HTR-8/SVneo (cell line): ENCODE measurements at places on chromosomes 2 and 18.

DNA sequence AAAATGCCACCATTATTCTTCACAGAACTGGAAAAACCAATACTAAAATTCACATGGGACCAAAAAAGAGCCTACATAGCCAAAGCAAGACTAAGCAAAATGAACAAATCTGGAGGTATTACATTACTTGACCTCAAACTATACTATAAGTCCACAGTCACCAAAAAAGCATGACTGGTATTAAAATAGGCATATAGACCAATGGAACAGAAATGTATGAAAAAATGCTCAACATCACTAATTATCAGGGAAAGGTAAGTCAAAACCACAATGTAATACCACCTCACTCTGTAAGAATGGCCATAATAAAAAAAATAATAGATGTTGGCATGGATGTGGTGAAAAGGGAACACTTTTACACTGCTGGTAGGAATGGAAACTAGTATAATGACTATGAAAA is 158.6 kb downstream of the CDH2 start:
- no peak for DNase-seq

DNA sequence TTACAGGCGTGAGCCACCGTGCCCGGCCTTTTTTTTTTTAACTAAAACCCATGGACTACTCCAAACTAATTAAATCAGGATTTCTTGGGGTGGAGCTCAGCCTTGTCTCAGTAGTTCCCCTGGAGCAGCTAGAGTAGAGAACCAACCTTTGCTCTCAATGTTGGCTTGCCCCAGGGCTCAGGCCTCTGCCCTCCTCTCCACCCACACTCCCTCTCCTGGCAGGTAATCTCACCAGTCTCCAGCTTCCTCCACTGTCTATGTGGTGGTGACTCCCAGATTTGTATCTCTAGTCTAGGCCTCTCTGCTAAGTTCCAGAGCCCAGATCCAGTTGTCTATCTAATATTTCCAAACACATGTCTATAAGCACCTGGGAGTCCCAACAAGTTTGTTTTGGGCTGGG is 9.6 kb upstream of the MTA3 start:
- no peak for DNase-seq

GRCh38 chr18:62182220-62182619 is 4.6 kb downstream of the PIGN start:
- no peak for DNase-seq

DNA sequence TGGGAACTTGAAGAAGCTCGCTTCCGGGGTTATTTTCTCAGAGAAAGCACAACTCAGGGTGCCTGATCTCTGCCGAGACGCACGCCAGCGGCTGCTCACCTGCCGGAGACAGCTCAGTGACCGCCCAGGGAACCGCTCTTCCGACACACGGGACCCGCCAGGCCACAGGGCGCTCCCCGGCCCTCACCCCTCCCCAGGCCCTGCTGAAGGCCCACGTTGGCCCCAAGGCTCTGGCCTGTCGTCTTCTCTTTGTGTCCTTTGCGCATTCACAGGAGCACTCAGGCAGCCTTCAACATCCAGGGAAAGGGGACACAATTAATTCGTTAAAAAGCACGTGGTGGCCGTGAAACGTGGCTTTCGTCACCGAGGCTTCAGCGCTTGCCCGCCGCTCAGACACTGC is 276.3 kb upstream of the SALL3 start:
- no peak for DNase-seq

- DNase-seq, result no peak
These were observed 1.3 kb upstream of the CHRNA1 start for GRCh38 chr2:174765576-174765975.

GRCh38 chr2:45954233-45954850 is 302.9 kb downstream of the PRKCE start:
- no peak for DNase-seq

DNA sequence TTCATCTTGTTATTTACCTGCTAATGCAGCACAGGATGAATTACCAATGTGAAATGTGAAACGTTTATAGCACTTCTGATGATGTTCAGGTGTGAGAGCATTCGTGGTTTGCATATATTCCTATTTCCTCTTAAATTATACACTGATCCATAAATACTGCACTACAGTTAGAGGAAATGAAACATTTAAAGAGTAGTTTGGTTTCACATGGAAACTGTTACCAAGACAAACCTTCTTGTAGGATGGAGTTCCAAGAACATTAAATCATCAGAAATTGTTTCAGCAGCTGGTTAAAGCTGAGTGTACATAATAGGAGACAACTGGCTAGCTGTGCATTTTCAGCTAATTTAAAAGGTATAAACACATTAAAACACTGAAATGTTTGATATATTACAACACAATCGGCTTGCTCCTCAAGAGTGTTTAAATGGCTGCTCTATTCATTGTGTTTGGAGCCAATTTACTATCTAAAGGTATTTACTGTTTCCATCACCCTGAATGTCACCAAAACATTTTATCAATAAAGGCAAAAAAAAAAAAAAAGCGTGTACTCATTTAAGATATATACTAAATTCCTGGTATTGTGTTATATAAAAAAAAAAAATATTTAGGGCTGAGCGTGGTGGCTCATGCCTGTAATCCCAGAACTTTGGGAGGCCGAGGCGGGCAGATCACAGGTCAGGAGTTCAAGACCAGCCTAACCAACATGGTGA is 100.6 kb downstream of the DYM start:
- DNase-seq, result no peak

GRCh38 chr2:197209742-197210408 is 100.7 kb downstream of the ANKRD44 start:
- no peak for DNase-seq

DNA sequence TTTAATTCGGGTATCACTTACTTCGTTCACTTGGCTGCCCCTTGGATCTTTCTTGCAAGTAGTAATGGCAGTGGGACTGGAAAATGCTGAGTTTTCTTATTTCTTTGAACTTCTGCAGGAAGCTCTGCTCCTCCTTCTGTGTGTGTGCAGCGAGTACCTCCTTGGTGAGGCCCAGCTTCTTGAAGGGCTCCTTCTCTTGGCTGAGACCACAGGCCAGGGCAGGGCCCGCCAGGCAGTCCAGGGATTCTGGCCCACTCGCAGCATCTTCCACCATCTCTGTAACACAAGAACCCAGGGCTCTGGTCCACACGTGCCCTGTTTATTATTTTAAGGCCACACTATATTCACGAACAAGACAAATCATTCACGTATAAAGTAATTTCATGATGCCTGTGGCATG is 15.8 kb upstream of the HES6 start:
- no peak for DNase-seq

DNA sequence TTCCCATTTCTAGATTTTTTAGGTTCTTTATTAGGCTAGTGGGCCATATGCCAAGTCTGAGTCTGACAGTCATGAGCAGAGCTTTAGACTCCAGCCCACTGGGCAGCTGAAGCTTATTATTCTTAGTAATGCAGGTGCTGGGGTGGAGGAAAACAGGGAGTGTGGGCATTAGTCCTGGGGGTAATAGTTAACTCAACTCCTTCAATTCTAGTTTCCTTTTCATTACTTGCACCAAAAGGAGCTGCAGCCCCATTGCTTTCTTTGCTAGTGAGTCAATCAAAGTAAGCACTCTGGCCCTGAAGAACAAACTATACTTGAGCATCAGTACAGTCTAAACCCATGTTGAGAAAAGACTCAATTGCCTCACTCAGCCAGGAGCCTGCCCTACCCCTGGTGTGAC is 35.5 kb downstream of the ICOS start:
- no peak for DNase-seq

GRCh38 chr2:172865422-172865821 is 129.8 kb downstream of the RAPGEF4 start:
- DNase-seq, result no peak

DNA sequence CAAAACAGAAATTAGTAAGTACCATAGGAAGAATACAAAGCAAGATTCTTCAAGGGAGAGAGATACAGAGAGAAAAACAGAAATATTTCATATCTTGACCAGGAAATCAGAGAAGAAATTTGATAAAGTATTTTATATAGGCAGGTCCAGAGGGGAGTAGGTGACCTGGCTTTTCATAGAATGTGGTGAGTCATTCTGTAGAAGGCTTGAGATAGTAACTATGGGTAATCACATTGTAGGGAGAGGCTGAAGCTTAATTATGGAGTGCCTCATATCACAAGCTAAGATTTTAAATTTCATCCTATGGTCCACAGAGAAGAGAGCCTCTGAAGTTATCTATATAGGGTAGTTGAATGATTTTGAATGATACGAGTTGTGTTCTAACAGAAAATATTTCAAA is 195.0 kb upstream of the CYRIA start:
- DNase-seq, result no peak

GRCh38 chr18:44792456-44793061 is 111.9 kb downstream of the SETBP1 start:
- DNase-seq, result no peak

DNA sequence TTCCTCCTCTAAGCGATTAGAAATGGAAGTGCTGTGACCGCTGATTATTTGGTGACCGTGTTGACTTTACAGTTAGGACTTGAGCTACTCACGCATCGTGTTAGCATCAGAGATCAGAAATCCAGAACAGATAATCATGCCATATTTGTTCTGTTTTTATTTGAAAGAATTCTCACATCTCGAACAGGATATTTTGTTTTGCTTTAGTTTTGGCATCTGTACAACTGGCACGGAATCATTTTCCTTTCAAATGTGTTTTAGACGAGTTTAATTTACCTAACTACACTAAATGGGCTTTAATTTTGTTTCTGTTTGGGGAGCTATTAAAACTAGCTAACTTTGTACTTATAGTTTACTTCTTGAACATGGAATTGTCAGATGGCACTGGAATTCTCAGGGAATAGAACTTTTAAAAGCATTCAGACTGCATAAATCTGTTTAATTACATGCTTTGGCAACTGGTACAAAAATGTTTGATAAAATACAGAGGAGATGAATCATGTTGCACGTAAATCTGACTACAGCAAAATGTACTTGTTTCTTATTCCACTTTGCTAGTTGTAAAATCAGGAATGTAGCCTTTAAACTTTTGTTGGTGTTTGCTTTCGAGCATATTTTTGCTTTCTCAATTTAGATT is 1.4 kb downstream of the ITPRID2 start:
- DNase-seq, result no peak

GRCh38 chr2:151021747-151022452 is 239.8 kb downstream of the RBM43 start:
- no peak for DNase-seq

DNA sequence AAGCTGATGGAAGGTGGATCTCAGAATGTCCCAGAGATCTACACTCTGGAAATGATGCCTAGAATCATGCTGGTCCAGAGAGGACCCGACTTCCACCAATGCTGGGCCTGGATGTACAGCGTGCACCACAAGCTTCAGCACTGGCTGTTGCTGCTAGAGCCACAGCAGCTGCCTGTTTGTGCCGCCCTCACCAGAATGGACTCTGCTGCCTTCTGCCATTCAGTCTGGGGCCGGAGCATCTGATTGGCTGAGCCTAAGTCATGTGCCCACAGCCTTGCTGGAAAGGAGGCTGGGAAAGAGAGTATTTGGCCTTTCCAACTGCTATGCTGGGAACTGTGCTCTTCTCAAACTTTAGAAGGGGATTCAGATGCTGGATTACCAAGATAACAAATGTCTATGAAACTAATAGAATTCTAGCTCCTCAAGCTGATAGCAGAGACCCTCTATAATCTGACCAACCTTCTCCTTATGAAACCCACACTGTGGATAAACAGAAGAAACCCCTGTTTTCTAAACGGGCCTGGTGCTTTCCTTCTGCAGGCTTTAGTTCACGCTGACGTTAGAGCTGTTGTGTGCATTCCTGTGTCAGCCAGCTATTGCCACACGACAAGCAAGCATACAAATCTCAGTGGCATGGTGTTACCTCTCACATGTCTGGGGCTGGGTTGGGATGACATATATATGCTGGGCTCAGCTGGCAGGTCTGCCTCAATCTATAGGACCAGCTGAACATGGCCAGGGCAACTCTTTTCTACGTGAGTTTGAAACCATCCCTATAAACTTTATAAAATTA is 4.1 kb upstream of the LOXHD1 start:
- DNase-seq, result no peak

DNA sequence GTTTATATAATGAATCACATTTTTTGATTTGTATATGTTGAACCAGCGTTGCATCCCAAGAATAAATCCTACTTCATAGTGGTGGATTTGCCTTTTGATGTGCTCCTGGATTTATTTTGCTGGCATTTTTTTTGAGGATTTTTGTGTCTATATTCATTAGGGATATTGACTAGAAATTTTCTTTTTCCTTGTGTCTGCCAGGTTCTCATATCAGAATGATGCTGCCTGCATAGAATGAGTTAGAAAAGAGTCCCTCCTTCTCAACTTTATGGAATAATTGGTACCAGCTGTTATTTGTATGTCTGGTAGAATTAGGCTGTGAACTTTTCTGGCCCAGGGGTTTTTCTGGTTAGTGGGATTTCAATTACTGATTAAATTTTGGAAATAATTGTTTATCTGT is 457.4 kb upstream of the DSEL start:
- no peak for DNase-seq

DNA sequence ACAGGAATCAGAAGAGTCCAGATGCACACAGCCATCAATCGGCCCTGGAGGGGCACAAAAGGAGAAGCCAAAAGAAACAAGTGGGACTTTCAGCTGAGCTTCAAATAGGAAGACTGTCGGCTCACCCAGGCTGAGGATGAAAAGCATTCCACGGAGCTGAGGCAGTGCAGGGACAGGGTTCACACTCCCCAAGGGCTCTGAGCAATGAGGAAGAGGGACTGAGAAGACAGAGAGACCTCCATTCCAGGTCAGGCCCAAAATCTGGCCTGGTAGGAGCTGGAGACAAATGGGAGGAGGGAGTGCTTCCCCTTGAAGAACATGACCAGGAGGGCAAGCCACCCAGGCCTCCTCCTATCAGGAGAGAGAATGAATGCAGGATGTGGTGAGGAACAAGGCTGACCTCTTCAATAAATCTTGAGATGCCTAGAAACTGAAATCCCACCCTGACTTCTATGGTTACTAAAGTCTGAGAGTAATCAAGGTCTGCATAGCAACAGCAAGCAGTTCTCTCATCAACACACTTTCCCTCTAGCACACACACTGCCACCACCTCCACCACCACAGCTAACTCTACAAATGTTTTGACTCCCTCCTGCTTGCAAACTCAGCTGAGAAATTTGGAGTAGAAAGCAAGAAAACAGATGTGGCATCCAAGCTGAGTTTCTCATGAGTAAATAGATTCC is 434.4 kb downstream of the TNS1 start:
- no peak for DNase-seq

DNA sequence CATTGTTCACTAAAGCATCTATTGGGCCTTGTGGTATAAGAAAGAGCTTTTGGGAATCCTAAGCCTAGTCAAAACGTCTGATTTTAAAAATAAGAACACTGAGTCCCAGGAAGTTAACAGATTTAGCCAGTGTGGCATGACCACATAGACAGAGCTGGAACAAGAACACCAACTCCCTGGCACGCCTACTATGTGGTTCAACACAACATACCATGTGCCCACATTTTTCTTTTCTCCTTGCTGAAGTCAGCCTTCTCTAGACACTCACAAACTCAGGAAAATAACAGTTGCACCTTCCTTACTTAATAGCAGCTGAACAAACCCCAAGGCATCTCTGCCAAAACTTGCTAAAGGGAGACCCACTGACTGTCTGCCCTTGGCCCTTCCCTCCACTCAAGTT is 124.8 kb downstream of the C1D start:
- no peak for DNase-seq

- no peak for DNase-seq
These were observed 4.4 kb downstream of the MAL start for GRCh38 chr2:95029898-95030341.
